ENCODE measurements at places on chromosomes 7 and 10.

DNA sequence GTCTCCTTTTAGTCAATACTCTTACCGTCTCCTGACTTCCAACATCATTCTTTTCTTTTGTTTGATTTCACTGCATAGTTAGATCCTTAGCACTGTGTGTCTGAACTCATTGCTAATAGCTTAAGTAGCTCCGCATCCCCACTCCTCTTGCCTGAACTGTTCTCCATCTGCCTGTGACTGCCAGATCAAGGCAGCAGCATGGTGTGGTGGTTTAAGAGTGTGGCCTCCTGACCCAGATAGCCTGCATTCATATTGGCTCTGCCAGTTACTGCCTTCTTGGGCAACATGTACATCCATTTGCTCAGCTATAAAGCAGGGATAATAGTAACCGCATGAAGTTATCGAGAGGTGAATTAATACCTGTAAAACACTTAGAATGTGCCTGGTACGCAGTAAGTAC, 50.8 kb downstream of the SUFU start:
- DNase-seq: no peak

DNA sequence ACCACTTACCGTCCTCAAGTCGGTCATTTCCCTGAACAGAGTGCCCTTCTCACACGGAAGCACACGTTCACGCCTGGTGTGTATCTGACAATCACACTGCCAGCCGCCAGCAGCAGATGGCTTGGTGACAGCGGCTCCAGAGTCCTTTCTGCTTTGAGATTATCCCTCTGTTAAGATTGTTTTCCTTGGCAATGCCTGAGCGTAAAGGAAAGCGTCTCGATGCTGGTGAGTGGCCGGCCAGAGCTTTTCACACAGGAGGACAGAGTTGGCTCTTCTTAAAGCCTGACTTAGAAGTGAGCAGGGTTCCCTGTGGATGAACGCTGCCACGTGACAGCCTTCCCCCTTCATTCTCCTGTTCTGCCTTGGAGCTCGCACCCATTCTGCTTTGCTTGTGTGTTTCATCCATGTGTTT, 22.1 kb upstream of the PRKAR1B start:
- DNase-seq: no peak

- DNase-seq: no peak
These were observed 364.4 kb downstream of the CXCL12 start for GRCh38 chr10:44020322-44021111.

DNA sequence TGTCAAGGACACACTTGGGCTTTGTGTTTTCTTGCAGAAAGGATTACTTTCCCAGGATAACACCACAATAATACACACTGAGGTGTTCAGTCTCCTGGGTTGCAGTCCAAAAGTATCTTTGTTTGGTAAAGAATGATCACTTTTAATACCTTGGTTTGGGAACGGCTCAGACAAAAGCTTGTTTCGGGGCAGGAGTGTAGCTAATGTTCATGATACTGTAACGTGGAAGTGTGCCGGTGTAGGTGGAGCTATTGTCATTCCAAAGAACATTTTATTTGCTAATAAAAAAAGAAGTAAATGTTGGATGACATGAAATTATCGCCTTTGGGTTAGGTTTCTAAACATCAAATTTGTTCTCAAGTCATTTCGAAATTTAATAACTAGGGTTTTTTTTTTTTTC, 1.2 kb downstream of the EIF4H start:
- DNase-seq: no peak

- no peak for DNase-seq
These were observed 83.1 kb downstream of the ZNF248 start for GRCh38 chr10:37774351-37774750.

- DNase-seq: peak; percentile 5
These were observed 351 bp downstream of the CAMK1D start for GRCh38 chr10:12349629-12350166.

DNA sequence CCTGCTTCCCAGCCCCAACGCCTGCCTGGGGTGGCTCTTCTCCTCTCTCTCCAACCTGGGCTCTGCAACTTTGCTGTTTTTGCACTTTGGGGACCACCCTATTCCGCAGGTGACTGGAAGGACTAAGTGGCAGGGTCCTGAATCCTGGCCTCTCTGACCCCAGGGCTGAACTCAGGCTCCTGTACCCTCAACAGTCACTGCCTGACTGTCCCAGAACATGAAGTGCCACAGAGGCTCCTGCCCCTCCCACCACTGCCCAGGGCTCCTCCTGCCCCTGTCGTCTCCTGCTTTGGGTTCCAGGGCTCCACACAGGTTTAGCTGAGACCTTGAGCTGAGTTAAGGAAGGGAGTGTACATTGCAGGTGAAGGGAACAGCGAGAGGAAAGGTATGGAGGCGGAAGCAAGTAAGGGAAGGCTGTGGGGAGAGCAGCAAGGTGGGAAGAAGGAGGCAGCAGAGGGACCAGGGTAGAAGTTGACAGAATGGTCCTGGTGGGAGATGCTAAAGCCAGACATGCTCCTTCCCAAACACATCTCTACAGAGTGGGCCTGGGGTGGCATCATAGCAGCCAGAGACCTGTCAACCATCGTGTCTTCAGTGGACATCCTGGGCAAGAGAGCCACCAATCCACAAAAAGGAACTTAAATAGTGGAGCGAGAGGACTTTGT, 5.7 kb upstream of the GRID1 start:
- DNase-seq: no peak

DNA sequence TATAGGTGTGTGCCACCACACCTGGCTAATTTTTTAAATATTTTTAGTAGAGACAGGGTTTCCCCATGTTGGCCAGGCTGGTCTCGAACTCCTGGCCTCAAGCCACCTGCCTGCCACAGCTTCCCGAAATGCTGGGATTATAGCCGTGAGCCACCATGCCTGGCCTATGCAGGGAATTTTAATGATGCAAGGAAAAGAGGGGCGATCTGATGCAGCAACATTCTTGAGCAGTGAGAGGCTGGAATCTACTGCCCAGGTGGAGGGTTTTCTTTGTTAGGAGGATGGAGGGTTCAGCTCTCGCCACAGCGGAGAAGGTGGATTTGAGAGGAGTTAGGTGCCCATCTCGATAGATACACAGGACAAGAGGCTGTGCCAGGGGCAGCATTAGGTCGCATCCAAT, 332.3 kb downstream of the GATA3 start:
- DNase-seq: no peak

GRCh38 chr10:1824928-1825327, 87.6 kb upstream of the ADARB2 start:
- DNase-seq: no peak

- DNase-seq: no peak
These were observed 70.1 kb downstream of the COBL start for GRCh38 chr7:51246258-51247245.

DNA sequence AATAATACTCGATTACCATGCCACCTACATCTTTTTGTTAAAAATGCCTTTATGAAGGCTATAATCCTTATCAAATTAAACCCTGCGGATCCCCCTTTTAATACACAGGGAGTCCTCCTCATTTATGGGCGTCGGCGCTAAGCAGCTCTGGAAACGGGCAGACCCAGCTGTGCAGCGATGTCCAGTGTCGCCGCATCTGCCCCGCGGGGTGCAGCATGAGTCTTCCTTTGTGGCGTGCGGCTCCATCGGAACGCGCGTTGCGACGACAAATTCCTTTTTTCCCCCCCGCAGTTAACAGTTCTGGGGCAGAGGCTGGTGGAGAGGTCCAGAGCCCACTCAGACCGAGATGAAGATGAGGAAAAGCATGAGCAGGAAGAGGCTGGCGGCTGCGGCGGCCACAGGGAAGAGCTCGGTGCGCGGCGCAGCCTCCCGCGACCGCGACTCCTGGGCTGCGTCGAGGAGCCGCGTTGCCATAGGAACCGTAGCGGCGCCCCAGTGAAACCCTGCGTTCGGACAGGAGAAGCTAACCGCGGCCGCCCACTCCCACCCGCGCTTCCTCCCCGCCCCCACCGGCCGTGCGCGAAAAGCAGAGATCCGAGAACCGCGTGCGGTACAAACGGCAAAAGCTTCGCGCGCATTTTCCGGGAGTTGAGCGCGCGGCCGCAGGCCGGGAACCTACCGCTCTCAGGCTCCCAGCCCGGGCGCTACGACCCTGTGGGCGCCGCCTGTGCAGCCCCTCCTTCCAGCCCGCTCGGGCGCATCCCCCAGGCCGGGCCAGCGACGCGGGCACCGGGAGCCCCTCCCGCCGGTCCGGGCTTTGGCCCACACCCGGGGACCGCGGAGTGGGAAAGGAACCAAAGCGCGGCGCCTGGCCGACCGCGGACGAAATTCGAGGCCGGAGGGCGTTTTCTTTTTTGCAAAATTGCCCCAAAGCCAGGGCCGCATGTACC, 130.6 kb downstream of the SPAG6 start:
- DNase-seq: peak; percentile 9

- DNase-seq: no peak
These were observed at the start of gene CPA5 for GRCh38 chr7:130344271-130344866. Gene CPA5, plus strand, starts transcription at chr7:130344816. Its CDS starts 1,670 bp downstream, at chr7:130346486.

GRCh38 chr10:32327364-32327691, 19.6 kb downstream of the EPC1 start:
- DNase-seq: no peak
